ENCODE measurements at places on chromosomes 2 and 18.

DNA sequence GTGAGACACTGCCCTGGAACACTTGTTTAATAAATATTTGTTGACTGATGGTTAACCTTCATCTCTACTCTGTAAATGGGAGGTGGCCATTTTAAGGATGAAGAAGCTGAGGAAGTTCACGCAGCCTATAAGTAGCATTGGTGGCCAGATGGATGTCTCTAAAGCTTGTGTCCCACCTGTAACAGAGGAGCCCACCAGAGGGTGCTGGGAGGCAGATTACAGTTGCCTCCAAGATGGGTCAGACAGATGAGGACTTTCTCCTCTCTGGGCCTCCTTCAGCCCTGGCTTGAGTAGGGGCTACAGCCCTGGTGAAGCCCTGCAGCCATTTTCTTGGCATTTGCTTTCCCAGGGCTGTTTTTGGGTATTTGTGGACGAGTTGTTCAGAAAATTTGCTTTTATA, 45.0 kb upstream of the MCFD2 start:
- DNase-seq, result no peak

GRCh38 chr2:45713136-45713535, 61.7 kb downstream of the PRKCE start:
- no peak for DNase-seq

- DNase-seq, result no peak
Measured at GRCh38 chr2:127308586-127309138, 14.7 kb upstream of the ERCC3 start.

DNA sequence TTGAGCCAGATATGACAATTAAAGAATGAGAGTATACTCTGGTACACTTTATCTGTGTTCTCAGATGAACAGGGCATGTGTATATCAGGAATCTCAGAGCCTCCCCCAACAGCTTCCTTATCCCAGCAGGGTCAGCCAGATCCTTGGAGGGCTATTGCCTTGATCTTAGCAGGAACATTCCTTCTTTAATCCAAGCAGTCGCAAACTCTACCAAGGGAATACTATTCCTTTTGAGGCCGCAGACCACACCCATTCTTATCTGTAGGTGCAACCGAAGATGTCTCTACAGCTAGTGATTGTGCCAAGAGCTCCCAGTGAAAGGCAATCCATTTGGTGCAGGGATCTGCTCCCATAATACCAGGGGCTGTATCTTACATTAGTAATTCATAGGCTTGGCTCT, 118.3 kb upstream of the DOK6 start:
- DNase-seq, result no peak

DNA sequence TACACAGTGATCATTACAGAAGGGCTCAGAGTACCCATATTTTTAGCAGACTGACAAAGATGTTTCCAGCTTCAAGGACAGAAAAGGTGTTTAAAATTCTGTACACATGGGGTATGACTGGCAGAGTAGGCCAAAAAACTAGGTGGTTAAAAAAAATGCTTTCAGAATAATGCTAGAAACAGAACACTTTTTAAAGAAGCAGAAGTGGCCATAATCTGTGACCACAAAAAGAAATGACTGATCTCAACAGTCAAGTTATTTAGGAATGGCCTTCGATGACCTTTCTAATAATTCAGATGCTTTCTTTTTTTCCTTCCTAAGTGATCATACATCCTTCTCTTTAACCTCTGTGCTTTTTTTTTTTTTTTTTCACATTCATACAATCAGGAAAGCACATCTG, 4.1 kb upstream of the AQP4 start:
- no peak for DNase-seq

Measured in activated CD8-positive, alpha-beta memory T cell treated with anti-CD3 and anti-CD28 coated beads for 48 hours (primary cell).